ENCODE measurements at places on chromosomes 1 and 21. TPM values are rescaled to one million over a fixed set of nuclear protein-coding genes. Genes with fewer than 3 reads are reported as not detected.
A peak's percentile ranks its signal among the peaks of the same experiment; 100 is the strongest.

C1orf116 gene
- 9.4 TPM for polyA plus RNA-seq

- H3K4me3 ChIP-seq, result no peak overlapping the region
- DNase-seq, result no peak
- H3K4me1 ChIP-seq, result peaks cover 15% of the 10 kb centered on the region
- no peak overlapping the region for H3K27ac ChIP-seq
- H3K27me3 ChIP-seq, result no peaks in the 10 kb centered on the region
Observed at GRCh38 chr1:63969441-63969901, 195.7 kb downstream of the ROR1 start.

- no peak overlapping the region for H3K4me3 ChIP-seq
- no peak overlapping the region for H3K27ac ChIP-seq
- peaks cover 7% of the 10 kb centered on the region for H3K4me1 ChIP-seq
- no peaks in the 10 kb centered on the region for H3K36me3 ChIP-seq
- no peaks in the 10 kb centered on the region for H3K27me3 ChIP-seq
Observed at GRCh38 chr1:234778221-234779159, 168.5 kb upstream of the IRF2BP2 start.

DNA sequence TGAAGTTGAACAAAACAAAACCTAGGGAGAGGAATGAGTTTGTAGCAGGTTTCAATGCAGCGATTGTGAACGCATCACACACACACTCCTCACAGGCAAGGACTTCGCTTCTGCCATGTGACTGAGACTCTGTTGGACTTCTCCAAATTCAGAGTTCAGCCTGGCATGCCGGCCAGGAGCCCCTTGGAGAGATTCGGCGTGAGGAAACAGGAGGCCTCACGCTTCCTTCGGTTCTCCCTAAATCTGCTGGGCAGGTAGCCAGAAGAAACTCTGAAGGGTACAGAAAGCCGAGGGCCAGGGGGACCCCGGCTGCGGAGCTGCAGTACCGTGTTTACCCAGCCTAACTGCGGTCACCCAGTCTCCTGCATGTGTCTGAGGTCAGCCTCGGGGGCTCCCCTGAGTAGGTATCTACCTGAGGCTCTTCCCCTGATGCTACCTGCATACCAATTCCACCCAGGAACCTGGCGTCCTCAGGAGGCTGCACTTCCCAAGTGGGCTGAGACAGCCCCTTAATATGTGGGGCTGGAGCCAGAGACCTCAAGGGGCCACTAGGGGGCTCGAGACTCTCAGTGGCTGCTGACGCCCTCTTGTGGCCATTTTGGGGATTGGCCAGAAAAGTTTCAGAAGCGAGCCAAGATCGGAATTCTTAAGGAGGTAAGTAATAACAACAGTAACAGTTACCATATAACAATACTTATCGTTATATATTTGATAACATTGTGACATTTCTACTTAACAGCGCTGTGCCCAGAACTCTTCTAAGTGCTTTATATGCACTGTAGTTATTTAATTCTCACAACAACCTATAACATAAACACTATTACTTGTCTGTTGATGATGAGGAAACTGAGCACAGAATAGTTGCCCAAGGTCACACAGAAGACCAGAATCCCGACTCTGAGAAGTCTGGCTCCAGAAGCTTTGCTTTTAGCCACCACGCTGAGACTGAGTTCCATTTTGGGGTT, 2.7 kb upstream of the ANXA9 start:
- H3K36me3 ChIP-seq, result no peaks in the 10 kb centered on the region
- H3K27ac ChIP-seq, result peak overlapping the region; percentile 77
- peaks cover 17% of the 10 kb centered on the region for H3K4me1 ChIP-seq
- H3K27me3 ChIP-seq, result no peaks in the 10 kb centered on the region

KRTAP12-2 gene
- polyA plus RNA-seq, result not detected

DNA sequence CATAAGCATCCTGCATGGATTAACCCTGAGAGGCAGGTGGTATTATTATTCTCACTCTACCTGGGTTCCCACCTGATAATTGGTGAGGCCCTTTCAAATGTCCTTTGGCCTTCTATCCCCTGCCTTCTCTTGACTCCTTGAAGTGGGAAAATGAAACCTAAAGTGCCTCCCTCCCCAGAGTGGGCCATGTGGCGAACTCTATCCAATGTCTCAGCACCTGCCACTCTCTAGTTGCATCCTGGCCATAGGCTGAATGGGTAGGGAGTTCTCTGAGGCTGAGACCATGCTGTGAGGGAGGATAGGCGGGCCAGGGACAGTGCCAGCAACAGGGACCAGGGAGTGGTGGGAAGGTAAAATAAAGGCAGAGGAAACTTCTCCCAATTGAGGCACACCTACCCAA, 35.3 kb downstream of the ELF3 start:
- no peaks in the 10 kb centered on the region for H3K27me3 ChIP-seq
- no peak overlapping the region for H3K4me3 ChIP-seq
- no peak for DNase-seq
- H3K36me3 ChIP-seq, result no peaks in the 10 kb centered on the region
- H3K4me1 ChIP-seq, result peaks cover 47% of the 10 kb centered on the region
- H3K27ac ChIP-seq, result peak overlapping the region; percentile 68

GRCh38 chr1:52348704-52349300, 17.2 kb downstream of the CC2D1B start:
- no peak overlapping the region for H3K27ac ChIP-seq
- no peak overlapping the region for H3K4me3 ChIP-seq
- no peaks in the 10 kb centered on the region for H3K4me1 ChIP-seq
- DNase-seq, result no peak

GRCh38 chr1:6208723-6209660, 3.1 kb downstream of the RNF207 start:
- H3K4me1 ChIP-seq, result no peaks in the 10 kb centered on the region
- H3K36me3 ChIP-seq, result no peaks in the 10 kb centered on the region
- no peak for DNase-seq
- H3K27me3 ChIP-seq, result no peaks in the 10 kb centered on the region
- peak overlapping the region; percentile 46 for H3K4me3 ChIP-seq

ADAMTSL4 gene
- 3.5 TPM for polyA plus RNA-seq

- H3K4me3 ChIP-seq, result no peak overlapping the region
- H3K36me3 ChIP-seq, result no peaks in the 10 kb centered on the region
- no peak for DNase-seq
- no peaks in the 10 kb centered on the region for H3K27me3 ChIP-seq
Observed at GRCh38 chr1:19468397-19468956, 16.9 kb downstream of the CAPZB start.

CD34 gene
- 11.6 TPM for polyA plus RNA-seq

- no peaks in the 10 kb centered on the region for H3K27me3 ChIP-seq
- peak; percentile 64 for DNase-seq
- H3K27ac ChIP-seq, result no peak within 1 kb of the TSS
- H3K4me3 ChIP-seq, result peak within 1 kb of the TSS; percentile 18
Observed at GRCh38 chr1:43933386-43934100, at the start of gene ARTN. TSS of gene ARTN (plus strand) at chr1:43933801. CDS start at chr1:43935657, 1,856 bp downstream.

Data from pancreas (tissue), 10 donors.